ENCODE measurements at places on chromosomes 7 and 10.

- DNase-seq, result no peak
These were observed 135.3 kb downstream of the ADARB2 start for GRCh38 chr10:1602037-1602484.

- peak; percentile 29 for DNase-seq
These were observed 147.3 kb upstream of the PCBD1 start for GRCh38 chr10:71035511-71036296.

DNA sequence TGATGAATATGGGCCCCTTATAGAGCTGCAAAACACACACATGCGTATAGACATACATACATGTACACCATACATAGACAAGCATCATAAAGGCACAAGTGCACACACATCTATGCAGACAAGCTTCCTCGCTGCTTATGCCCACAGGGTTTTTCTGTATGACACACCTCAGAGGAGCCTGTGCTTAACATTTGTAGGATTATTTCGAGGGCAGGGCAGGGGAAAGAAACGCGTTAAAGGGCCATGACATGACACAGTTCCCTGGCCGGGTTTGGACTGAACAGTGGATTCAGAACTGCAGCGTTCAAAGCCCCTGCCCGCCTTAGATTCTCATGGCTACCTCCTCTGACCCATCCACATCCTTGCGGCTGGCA is 44.8 kb downstream of the CHST3 start:
- no peak for DNase-seq

DNA sequence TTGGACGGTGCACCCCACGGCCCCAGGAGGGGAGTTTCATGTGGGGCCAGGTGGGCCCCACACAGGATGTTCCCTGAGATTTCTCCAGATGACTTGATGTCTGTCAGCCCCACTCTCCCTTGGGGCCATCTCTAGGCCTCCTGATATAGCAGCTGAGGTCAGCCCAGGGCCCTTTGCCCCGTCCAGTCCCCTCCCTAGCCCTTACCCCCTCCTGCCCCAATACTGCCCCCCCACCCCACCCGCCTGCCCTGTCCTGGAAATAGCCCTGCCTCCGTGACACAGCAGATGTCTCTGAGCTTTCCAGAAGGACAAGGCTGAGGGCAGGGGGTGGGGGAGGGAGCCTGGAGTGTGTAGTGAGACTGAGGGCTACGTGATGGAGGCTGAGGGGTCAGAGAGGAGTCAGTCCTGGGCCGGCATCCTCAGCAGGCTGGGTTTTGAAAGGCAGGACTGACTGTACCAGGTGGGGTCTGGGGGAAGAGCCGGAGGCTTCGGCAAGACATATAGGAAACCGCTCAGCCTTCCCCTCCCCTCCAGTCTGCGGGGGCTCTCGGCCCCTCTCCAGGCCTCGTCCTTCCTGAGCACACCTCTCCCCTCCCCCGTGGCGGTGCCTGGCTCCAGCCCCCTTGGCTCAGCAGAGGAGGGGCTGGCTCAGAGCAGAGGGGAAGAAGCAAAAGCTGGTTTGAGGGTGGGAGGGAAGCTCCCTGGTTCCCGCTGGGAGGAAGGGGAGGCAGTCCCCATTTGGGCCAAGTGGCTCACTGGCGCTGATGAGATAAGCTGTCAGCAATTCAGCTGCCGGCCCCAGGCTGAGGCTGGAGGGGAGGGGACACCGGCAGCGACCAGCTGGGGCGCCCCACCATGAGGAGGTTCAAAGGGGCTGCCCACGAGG is 2.0 kb downstream of the FLNC start:
- DNase-seq, result no peak
